ENCODE measurements at places on chromosomes 16 and 17.

DNA sequence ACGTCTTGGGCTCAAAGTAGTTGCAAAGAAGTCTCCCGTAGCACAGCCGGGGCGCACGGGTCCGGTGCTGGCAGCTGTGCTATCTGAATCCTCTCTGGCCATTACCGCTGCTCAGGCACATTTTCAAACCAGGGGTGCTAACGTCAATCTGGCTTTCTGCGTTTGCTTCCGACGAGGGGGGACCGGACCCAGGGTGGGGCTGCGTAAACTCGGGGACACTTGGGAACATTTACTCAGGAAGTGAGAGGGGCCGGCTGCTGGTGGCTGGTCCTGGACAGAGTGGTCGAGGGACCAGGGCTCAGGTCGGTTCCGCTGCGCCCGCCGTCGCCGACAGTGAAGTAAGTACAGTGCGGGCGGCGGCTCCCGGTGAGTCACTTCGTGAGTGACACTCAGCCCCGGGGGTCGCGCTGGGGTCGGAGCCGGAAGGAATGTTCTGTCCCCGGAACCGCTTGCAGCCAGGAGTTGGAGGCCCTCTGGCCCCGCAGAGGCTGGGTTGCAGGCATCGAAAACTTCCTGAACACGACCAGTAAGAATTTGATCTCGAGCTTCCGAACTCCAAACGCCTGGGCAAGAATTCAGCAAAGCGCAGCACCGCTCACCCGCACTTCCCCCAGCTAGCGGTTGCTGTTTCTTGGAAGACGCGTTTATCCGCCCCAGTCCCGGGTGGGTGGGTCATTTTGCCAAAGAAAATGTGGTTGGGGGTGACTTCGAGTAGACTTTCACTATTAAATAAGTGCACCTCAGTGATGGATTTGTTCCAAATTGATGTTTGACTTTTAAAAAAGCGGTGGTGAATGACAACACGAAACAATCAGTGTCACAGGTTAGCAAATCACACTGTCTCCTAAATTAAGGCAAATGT is 1.4 kb upstream of the HS3ST3B1 start:
- DNase-seq, result no peak

DNA sequence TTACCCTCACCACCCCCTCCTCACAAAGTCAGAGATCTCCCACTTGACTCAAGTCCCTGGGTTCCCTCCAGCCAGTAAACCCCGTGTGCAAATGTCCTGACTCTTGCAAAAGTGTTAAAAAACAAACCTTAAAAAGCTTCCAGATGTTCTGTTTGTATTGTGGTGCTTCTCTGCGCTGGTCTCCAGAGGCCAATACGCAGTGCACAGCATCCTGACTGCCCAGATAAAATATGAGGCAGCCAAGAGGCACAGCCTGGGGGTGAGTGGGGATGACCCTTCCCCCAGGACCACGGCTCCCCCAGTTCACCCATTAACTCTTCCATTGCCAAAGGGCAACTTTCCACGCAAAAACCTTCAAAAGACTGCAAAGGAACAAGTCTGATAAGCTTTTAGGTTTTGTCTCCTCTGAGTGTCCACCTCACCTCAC is 291.8 kb downstream of the SOX9 start:
- DNase-seq, result no peak

DNA sequence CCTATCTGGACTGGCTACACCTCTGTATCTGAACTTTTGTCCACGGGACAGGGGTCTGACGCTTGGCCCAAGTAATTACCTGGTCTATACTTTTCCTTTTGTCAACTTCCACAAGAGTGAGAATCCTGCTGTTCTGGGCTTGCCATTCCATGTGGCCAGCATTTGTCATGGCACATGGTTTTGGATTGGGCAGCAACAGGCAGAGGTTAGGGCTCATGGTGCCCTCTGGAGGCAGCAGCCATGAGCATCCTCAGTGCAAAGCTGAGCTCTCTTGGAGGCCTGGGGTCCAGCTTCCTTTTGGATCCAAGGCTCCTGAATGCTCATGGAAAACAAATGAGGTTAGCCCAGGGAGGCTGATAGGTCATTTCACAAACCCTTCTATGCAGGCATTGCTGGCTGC is 7.5 kb upstream of the EDC4 start:
- no peak for DNase-seq

DNA sequence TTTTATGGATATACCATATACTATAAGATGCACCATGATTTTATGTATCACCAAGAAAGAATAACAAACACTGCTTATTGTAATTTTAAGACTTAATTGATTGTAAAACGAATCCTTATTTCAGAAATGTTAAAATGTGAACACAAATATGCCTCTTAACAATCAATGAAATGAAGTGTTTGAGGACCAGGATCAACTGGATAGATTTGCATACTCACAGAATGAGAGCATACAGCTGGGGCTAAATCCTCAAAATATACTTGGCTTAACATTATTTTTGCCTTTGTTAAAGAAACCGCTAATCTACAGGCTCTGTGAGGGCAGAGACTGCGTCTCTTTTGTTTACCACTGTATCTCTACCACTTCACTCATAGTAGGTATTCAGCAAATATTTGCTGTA is 93.6 kb downstream of the SPACA3 start:
- no peak for DNase-seq

GRCh38 chr16:8564934-8565345 is 25.4 kb downstream of the TMEM114 start:
- no peak for DNase-seq

DNA sequence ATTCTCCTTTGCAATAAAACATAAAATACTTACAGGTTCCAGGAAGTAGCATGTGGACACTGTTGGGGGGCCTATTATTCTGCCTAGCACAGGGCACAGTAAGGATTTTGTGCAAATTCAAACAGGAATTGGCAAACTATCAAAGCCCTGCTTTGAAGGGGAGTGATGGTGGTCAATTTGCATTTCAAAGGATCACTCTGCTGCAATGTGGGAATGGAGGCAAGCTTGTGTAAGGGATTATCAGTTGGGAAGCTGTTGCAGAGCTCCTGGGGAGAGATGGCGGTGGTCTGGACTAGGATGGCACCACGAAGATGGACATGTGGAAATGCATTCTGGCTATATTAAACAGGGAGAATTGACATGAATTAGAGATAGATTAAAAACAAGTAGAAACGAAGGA is 990.7 kb upstream of the RBFOX1 start:
- DNase-seq, result no peak

DNA sequence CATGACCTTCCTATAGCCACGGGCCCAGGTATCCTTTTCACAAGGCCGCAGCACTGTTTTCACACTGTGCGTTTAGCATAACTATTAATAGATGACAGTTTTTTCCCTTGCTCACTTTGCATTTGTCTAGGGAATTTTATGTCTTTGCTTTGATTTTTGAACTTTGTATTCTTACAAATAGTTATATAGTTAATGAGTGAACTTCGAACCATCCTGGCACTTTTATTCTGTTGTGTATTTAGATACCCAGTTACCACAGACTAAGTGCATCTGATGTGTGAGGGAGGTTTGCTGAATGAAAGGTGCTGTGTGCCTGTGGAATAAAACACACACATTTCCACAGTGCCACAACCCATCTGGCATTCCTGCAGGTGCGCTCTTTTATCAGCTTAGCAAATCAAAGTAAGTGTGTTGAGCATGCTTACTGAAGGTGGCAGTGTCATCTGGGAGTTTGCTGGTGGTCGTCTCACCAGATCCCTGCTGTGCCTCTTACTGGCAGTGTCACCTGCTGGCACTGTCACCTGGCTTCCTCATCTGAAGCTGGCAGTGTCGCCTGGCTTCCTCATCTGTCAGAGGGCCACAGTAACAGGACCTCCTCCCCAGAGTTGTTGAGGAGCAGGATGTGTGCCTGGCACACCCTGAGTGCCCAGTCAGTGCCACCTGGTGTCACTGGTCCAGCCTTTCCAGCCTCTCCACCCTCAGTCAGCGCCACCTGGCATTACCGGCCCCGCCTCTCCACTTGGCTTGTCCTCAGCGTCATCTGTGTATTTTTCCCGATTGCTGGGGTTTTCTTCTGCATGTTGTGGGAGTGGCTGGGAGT is 37.6 kb downstream of the USP10 start:
- DNase-seq, result no peak
